ENCODE measurements at places on chromosomes 6 and 20. TPM values are rescaled to one million over a fixed set of nuclear protein-coding genes. Genes with fewer than 3 reads are reported as not detected.
A peak's percentile ranks its signal among the peaks of the same experiment; 100 is the strongest.

DNA sequence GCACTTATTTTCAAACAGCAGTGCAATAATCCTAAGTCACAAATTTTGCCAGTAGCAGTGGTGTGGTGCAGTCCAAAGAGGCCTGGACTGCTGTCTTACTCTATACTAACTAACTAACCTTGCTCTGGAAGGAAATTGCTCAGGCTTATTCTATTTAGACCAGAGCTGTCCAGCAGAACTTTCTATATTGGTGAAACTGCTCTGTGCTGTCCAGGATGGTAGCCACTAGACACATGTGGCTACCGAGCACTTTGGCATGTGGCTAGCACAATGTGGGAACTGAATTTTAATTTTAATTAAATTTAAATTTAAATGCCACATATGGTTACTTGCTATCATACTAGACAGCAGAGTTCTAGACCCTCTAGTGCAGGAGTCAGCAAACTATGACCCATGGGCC, 27.1 kb upstream of the FBXO9 start:
- H3K27me3 ChIP-seq = no peaks in the 10 kb centered on the region
- no peaks in the 10 kb centered on the region for H3K36me3 ChIP-seq
- no peak for DNase-seq
- H3K4me3 ChIP-seq = no peak overlapping the region
- H3K27ac ChIP-seq = no peak overlapping the region

GRCh38 chr20:34143951-34144350, 31.9 kb upstream of the EIF2S2 start:
- H3K36me3 ChIP-seq = no peaks in the 10 kb centered on the region
- peaks cover 27% of the 10 kb centered on the region for H3K27me3 ChIP-seq
- H3K4me1 ChIP-seq = peaks cover 18% of the 10 kb centered on the region
- DNase-seq = no peak
- no peak overlapping the region for H3K4me3 ChIP-seq
- H3K27ac ChIP-seq = no peak overlapping the region

- peaks cover 11% of the 10 kb centered on the region for H3K4me1 ChIP-seq
- no peak overlapping the region for H3K4me3 ChIP-seq
- DNase-seq = no peak
- H3K27me3 ChIP-seq = no peaks in the 10 kb centered on the region
Observed at GRCh38 chr20:35711588-35712209, 12.5 kb downstream of the ROMO1 start.

DNA sequence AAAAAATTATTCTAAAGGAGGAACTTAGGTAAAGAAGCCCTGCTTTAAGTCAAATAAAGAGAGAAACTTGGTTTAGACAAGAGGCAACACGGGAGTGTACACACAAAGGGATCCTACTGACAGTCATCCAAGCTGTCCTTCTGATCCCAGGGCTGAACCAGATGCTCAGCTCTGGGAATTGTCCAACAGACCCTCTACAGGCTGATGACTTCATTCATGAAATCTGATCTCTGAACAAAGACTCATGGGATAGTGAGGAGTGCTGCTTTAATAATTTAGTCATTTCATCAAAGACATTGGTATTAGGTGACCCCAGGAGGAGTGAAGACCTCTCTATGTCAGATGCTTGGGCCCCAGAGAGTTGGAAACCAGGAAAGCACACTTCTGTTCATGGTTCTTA, 65.6 kb upstream of the ARMH2 start:
- no peak overlapping the region for H3K27ac ChIP-seq
- no peak overlapping the region for H3K4me3 ChIP-seq

- no peak overlapping the region for H3K4me3 ChIP-seq
- no peak overlapping the region for H3K27ac ChIP-seq
- no peak for DNase-seq
- H3K27me3 ChIP-seq = no peaks in the 10 kb centered on the region
- H3K4me1 ChIP-seq = no peaks in the 10 kb centered on the region
Observed at GRCh38 chr6:143270026-143270425, 180.5 kb downstream of the ADAT2 start.

DNA sequence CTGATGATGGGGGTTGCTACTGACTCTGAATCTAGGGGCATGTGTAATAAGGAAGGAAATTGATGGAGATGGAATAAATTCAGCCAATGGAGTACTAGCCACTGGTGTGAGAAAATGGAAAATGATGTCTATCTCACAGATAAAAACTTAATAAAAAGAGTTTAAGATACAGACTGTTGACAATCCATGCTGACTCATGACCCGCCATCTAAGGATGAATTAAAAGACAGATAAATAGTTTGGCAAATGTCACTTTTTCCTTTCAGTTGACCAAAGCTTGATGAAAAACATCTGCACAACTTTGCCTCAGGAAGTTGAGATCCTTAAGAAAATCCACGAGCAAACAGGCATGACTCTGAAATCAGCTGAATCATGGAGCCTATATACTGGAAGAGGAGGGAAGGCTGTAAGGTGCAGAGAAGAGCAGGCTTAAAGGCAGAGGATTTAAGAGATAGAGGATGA, 82.6 kb upstream of the BMP5 start:
- no peak overlapping the region for H3K4me3 ChIP-seq
- H3K27ac ChIP-seq = no peak overlapping the region
- no peak for DNase-seq
- H3K4me1 ChIP-seq = peaks cover 9% of the 10 kb centered on the region
- H3K36me3 ChIP-seq = peaks cover 4% of the 10 kb centered on the region

DNA sequence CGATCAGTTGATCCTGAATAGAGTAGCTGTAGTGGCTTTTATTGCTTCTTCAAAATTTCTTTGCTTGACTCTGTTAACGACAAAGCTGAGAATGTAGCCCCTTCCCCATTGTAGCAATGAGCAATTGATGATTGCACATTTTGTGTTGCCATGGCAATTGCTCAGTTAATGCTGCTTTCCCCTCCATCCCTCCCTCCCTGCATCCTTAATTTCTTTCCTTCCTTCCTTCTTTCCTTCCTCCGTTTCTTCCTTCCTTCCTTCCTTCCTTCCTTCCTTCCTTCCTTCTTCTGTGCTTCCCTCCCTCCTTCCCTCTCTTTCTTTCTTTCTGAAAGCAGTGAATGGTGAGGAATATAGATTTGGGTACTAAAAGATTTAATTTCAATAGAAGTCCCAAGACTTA, 557.3 kb upstream of the MAP3K7 start:
- no peak overlapping the region for H3K4me3 ChIP-seq
- no peaks in the 10 kb centered on the region for H3K27me3 ChIP-seq
- H3K27ac ChIP-seq = no peak overlapping the region
- no peak for DNase-seq

DNA sequence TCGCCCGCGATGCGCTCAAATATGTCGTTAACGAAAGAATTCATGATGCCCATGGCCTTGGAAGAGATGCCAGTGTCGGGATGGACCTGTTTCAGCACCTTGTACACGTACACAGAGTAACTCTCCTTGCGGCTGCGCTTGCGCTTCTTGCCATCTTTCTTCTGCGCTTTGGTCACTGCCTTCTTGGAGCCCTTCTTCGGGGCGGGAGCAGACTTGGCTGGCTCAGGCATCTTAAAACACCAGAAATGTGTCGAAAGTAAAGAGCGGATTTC, 36.4 kb downstream of the HFE start:
- peaks cover 77% of the 10 kb centered on the region for H3K36me3 ChIP-seq
- H3K27ac ChIP-seq = peak overlapping the region; percentile 100
- H3K4me1 ChIP-seq = peaks cover 34% of the 10 kb centered on the region
- H3K27me3 ChIP-seq = peaks cover 14% of the 10 kb centered on the region

The ADAM33 gene
- total RNA-seq = not detected

GRCh38 chr6:17096096-17096495, 5.8 kb upstream of the STMND1 start:
- no peak overlapping the region for H3K27ac ChIP-seq
- peaks cover 10% of the 10 kb centered on the region for H3K4me1 ChIP-seq
- H3K36me3 ChIP-seq = no peaks in the 10 kb centered on the region
- H3K4me3 ChIP-seq = no peak overlapping the region
- no peaks in the 10 kb centered on the region for H3K27me3 ChIP-seq

GRCh38 chr20:24571159-24571558, 101.7 kb downstream of the SYNDIG1 start:
- no peak overlapping the region for H3K27ac ChIP-seq
- no peak overlapping the region for H3K4me3 ChIP-seq
- no peaks in the 10 kb centered on the region for H3K4me1 ChIP-seq
- H3K27me3 ChIP-seq = peaks cover 2% of the 10 kb centered on the region
- DNase-seq = no peak

The BPI gene
- not detected for total RNA-seq

DNA sequence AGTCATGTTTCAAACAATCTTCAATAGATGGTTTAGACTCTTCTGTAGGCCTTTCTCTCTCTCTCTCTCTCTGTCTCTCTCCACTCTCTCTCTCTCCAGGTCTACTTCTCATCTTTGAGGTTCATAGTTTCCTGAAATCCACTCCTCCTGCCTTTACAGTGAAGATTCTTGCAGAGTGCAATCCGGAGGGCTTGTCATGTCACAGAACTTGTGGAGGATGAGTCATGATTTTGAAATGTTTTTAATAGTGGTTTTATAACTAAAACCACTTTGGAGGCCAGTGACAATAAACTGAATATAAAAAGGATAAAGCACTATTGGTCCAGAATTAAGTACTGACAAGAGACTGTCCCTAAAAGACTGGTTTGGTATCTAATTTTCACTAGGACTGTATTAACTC, 156.3 kb downstream of the KIF6 start:
- no peak overlapping the region for H3K27ac ChIP-seq
- no peaks in the 10 kb centered on the region for H3K4me1 ChIP-seq
- H3K4me3 ChIP-seq = no peak overlapping the region
- no peak for DNase-seq
- H3K36me3 ChIP-seq = no peaks in the 10 kb centered on the region

GRCh38 chr6:164436976-164437375, 872.4 kb downstream of the C6orf118 start:
- no peak for DNase-seq
- H3K27me3 ChIP-seq = no peaks in the 10 kb centered on the region
- H3K4me3 ChIP-seq = no peak overlapping the region
- H3K4me1 ChIP-seq = no peaks in the 10 kb centered on the region
- H3K27ac ChIP-seq = no peak overlapping the region
- H3K36me3 ChIP-seq = no peaks in the 10 kb centered on the region

- H3K4me1 ChIP-seq = no peaks in the 10 kb centered on the region
- H3K4me3 ChIP-seq = no peak overlapping the region
- H3K36me3 ChIP-seq = no peaks in the 10 kb centered on the region
- DNase-seq = no peak
Observed at GRCh38 chr6:40735121-40735520, 148.0 kb upstream of the LRFN2 start.

DNA sequence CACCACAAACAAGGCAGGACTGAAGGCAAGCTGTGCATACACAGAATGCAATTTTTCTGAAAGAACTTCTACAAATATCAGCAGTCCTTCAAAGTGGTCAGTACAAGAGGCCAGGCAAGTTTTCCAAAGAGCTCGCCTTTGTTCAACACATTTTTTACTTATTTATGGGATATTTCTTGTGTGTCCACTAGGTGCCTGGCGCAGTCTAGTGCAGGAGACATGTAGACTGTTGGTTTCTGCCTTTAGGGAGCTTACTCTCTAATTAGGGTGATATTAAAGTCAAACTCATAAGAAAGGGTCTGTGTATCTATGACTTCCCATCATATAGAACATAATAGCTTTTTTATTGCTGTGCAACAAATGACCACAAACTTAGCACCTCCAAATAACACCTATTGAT, 21.2 kb upstream of the VEGFA start:
- no peak for DNase-seq
- no peak overlapping the region for H3K4me3 ChIP-seq
- H3K27me3 ChIP-seq = peaks cover 34% of the 10 kb centered on the region
- no peak overlapping the region for H3K27ac ChIP-seq
- H3K36me3 ChIP-seq = peaks cover 5% of the 10 kb centered on the region

The C20orf144 gene
- 0.45 TPM for total RNA-seq

Data from Calu3 (cell line).